ENCODE measurements at places on chromosomes 3 and 15. TPM values are rescaled to one million over a fixed set of nuclear protein-coding genes. Genes with fewer than 3 reads are reported as not detected.

DNA sequence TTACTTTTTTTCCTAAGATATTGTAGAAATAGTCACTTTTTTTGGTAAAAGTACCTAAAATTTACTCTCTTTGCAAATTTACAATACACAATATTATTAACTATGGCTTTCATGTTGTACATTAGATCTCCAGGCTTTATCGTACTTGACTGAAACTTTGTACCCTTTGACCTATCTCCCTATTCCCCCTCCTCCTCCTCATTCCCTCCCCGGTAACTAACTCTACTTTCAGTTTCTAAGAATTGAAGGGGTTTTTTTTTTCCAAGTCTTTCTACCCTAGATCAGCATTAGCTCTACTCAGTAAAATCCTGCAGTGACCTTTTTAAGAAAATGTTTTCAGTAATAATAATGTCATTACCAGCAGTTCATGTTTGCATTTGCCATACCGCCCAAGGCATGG is 10.1 kb downstream of the HACL1 start:
- no peak overlapping the region for H3K4me3 ChIP-seq
- no peak overlapping the region for H3K27ac ChIP-seq
- H3K27me3 ChIP-seq, result no peaks in the 10 kb centered on the region

GRCh38 chr3:135891121-135891520 is 74.4 kb upstream of the PPP2R3A start:
- peaks cover 13% of the 10 kb centered on the region for H3K4me1 ChIP-seq
- no peaks in the 10 kb centered on the region for H3K36me3 ChIP-seq
- DNase-seq, result no peak
- H3K27ac ChIP-seq, result no peak overlapping the region
- no peak overlapping the region for H3K4me3 ChIP-seq

Gene ZNF385D
- 0.25 TPM for polyA plus RNA-seq

- H3K27ac ChIP-seq, result no peak overlapping the region
- H3K27me3 ChIP-seq, result no peaks in the 10 kb centered on the region
- no peak for DNase-seq
- H3K4me1 ChIP-seq, result no peaks in the 10 kb centered on the region
Observed at GRCh38 chr3:9022305-9023225, 59.3 kb upstream of the RAD18 start.

DNA sequence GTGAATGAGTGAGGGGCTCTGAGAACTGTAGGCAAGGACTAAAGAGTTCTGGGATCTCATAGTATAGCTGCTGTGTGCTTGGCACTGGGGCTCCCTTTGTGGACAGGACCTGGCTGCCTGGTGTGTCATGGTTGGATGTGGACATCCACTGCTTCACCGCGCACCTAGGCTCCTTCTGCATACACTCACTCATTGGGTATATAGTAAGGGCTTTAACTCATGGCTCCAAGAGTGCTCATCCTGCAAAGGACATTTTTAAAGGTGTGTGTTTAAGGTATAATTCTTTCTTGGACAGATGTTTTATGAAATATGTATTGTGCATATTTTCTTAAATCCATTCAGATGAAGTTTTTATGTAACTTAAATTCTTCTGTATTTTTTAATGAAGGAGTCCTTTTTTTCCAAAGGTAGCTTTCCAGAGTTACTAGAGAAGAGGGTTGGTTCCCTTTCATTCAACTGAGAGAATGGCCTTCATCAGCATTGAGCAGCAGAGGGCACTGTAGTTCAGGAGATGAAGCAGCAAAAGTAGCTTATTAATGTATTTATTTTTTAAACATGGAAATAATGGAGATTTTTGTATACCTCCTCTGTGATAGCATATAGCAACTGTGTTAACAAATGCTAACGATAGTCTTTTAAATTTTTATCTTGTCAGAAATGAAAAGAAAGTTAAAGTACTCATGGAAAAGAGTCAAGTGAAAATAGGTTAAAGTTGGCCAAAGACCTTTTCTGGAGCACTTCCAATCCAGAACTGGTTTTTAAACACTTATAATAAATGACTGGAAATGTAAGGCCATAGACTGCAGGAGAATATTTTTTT is 25.2 kb downstream of the OXNAD1 start:
- no peaks in the 10 kb centered on the region for H3K27me3 ChIP-seq
- no peak overlapping the region for H3K27ac ChIP-seq
- H3K4me3 ChIP-seq, result no peak overlapping the region
- H3K4me1 ChIP-seq, result no peaks in the 10 kb centered on the region
- DNase-seq, result no peak
- H3K36me3 ChIP-seq, result peaks cover 5% of the 10 kb centered on the region

- no peak overlapping the region for H3K27ac ChIP-seq
- H3K27me3 ChIP-seq, result no peaks in the 10 kb centered on the region
- H3K4me1 ChIP-seq, result peaks cover 57% of the 10 kb centered on the region
- no peak overlapping the region for H3K4me3 ChIP-seq
Observed at GRCh38 chr15:98870788-98871187, 136.8 kb downstream of the PGPEP1L start.

Gene TEX55
- polyA plus RNA-seq, result not detected

Gene GORASP1
- polyA plus RNA-seq, result 58.8 TPM

DNA sequence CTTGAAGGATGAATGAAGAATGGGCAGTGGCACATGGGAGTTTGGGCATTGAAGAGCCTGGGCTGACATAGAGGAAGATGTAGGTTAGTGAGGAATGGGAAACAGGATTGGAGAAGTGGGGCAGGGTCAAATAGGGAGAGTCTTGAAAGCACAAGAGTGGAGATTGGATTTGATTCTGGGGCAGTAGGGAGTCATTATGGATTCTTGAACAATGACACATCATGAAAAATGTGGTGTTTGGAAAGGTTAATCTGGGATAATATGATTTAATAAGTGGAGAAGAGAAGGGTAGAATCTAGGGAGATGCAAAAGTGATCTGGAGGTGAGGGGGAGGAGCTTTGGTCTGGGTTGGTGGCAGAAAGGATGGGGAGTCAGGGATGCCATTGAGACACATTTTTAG is 45.4 kb upstream of the ROPN1 start:
- no peaks in the 10 kb centered on the region for H3K36me3 ChIP-seq
- peaks cover 68% of the 10 kb centered on the region for H3K27me3 ChIP-seq
- no peak for DNase-seq
- H3K27ac ChIP-seq, result no peak overlapping the region

Gene CCDC51
- polyA plus RNA-seq, result 28.8 TPM

Gene SEMA6D
- 0.67 TPM for polyA plus RNA-seq

Gene GNB4
- 42.2 TPM for polyA plus RNA-seq

GRCh38 chr15:61092361-61093157 is 136.5 kb downstream of the RORA start:
- H3K27ac ChIP-seq, result no peak overlapping the region

Gene SLC28A2
- not detected for polyA plus RNA-seq

DNA sequence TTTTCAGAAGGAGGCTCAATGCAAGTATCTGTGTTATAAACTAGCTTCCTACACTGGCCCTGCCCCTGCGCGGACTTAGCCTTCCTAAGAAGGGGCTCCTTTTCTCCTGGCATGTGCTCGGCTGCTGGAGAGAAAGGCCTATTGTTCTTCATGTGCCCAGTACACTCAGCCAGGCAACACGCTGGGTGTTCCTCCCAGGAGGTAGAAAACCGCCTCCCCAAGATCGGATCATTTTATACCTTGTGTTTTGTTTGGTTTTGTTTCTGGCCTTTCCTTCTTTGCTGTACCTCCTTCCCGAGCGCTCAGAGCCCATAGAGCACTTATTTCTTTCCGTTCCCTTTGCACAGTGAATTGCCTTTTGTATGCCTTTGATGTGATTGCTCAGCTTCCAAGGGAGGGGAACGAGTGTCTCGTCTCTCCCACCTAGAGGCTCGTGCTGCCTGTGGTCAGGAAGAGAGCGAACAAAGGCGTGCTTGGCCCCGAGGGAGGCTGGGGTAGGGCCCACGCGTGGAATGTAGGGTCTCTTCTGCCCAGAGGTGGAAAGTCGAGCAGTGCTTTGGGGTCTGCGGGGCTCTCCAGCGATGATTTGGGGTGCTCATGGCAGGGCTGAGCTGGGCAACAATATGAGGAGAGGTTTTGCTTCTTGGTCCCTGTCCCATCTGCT is 30.0 kb downstream of the CCNL1 start:
- no peak for DNase-seq
- peak overlapping the region; percentile 100 for H3K27ac ChIP-seq
- H3K4me1 ChIP-seq, result peaks cover 87% of the 10 kb centered on the region
- H3K36me3 ChIP-seq, result no peaks in the 10 kb centered on the region
- peak overlapping the region; percentile 3 for H3K4me3 ChIP-seq

GRCh38 chr3:43152649-43153048 is 46.8 kb upstream of the POMGNT2 start:
- H3K36me3 ChIP-seq, result no peaks in the 10 kb centered on the region
- H3K27me3 ChIP-seq, result peaks cover 46% of the 10 kb centered on the region
- no peak overlapping the region for H3K4me3 ChIP-seq
- DNase-seq, result no peak
- H3K27ac ChIP-seq, result no peak overlapping the region
- H3K4me1 ChIP-seq, result peaks cover 3% of the 10 kb centered on the region

Gene TP53BP1
- polyA plus RNA-seq, result 36.7 TPM
